Effector memory CD8-positive, alpha-beta T cell (primary cell): ENCODE measurements at places on chromosomes 11 and 22.

GRCh38 chr22:21026783-21027692 is 5.3 kb downstream of the SLC7A4 start:
- H3K27me3 ChIP-seq: peaks cover 32% of the 10 kb centered on the region
- peaks cover 16% of the 10 kb centered on the region for H3K4me1 ChIP-seq
- no peak overlapping the region for H3K27ac ChIP-seq
- H3K4me3 ChIP-seq: no peak overlapping the region
- peaks cover 2% of the 10 kb centered on the region for H3K36me3 ChIP-seq

DNA sequence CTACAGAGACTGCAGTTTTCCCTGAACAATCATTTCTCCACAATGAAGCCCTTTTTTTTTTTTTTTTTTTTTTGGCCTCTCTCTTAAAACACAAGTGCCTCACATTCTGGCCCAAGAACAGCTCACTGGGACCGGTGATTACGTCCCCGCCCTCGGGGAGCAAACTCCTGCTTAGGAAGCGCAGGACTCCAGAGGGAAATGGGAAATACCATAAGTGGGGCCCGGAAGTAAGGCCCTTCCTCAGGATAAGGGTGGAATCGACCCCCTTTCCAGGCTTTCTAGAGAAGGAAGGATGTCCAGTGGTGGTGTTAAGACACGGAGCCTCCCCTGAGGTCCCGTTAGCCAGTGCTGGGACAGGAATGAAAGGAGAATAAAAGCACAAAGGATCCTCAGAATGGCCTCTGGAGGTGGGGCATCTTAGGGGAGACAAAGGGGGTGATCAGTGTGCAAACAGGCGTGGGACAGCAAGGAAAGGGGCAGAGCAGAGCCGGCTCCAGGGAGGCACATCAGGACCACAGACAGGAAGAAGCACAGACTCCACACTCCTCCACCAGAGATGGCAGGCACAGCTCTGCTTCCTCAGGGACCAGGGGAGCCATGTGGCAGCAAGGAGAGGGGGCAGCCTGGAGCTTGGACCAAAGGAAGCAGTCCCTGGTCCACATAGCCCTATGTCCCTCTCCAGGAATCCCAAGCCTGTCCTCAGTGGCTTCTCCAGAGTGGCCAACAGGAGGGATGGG is 61.3 kb downstream of the CHST1 start:
- H3K27ac ChIP-seq: no peak overlapping the region
- no peak overlapping the region for H3K4me3 ChIP-seq
- peaks cover 1% of the 10 kb centered on the region for H3K4me1 ChIP-seq
- H3K27me3 ChIP-seq: peaks cover 61% of the 10 kb centered on the region
- no peaks in the 10 kb centered on the region for H3K36me3 ChIP-seq

DNA sequence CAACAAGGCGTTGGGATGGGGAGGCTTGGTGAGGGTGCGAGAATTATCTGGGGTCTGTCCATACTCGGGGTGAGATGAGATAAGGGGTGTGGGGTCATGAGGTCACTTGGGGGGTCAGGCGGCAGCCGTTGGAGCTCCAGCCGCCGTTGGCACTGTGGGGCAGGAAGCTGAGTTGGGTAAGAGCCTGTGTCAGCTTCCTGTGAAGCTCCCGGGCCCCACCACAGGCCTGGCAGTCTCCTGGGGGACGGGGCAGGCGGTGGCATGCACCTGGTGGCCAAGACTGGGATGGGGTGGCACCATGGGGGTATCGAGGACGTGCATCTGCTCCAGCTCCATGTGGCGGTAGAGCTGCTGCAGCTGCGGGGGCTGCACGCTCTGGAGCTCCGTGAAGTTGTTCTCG is 7.1 kb upstream of the MYBPC3 start:
- no peak overlapping the region for H3K27ac ChIP-seq
- no peak for DNase-seq
- H3K36me3 ChIP-seq: no peaks in the 10 kb centered on the region
- peaks cover 3% of the 10 kb centered on the region for H3K4me1 ChIP-seq

DNA sequence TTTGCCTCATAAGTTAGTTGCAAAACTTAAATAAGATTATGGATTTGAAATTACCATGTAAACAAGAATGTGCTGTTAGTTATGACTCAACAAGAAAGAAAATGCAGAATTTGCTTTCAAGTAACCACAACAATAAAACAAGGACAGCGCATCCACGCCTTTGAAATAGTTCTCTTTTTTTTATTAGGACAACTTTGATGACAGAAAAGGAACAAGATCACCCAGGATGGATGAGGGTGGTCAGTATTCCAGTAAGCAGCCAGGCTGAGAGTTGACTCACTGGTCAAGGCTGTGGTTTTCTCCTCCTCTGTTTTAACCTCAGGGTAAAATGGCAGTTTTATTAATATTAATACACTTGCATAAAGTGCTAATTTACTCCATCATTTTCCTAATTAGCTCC is 544.4 kb downstream of the OPCML start:
- DNase-seq: no peak
- no peaks in the 10 kb centered on the region for H3K36me3 ChIP-seq
- H3K27ac ChIP-seq: no peak overlapping the region
- H3K4me1 ChIP-seq: no peaks in the 10 kb centered on the region
- H3K4me3 ChIP-seq: no peak overlapping the region

DNA sequence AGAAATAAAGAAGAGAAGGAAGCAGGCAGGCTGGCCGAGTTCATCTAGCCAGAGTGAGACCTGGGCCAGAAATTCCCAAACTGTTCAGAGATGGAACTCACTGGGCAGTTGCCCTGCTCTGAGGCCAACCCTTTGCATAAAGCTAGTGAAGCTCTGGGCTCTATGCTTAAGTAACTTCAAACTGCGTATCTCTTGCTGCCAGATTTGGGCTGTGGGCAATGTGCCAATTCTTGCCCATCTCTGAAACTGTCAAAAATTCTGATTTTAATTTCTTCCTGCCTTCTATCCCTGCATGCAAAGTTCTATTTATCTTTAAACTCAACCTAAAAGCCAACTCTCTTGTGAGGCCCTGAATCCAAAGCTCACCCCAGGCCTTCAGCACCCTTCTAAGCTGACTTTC is 36.2 kb upstream of the HEPHL1 start:
- no peak for DNase-seq
- no peaks in the 10 kb centered on the region for H3K4me1 ChIP-seq
- H3K4me3 ChIP-seq: no peak overlapping the region
- H3K36me3 ChIP-seq: no peaks in the 10 kb centered on the region

GRCh38 chr11:7576726-7577290 is 63.0 kb downstream of the PPFIBP2 start:
- DNase-seq: no peak
- no peak overlapping the region for H3K27ac ChIP-seq
- H3K36me3 ChIP-seq: no peaks in the 10 kb centered on the region

DNA sequence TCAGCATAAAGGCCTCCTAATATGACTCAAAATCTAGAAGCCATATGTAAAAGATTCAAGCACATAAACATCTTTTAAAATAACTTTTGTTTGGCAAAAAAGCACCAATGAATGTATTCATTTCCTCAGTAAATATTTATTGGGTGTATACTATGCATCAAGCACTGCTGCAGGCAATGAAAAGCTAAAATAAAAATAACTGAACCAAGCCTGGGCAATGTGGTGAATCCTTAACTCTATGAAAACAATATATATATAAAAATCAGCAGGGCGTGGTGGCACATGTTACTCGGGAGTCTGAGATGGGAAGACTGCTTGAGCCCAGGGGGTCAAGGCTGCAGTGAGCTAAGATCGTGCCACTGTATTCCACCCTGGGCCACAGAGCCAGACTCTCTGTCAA is 27.8 kb downstream of the PIK3C2A start:
- H3K27me3 ChIP-seq: no peaks in the 10 kb centered on the region
- no peaks in the 10 kb centered on the region for H3K4me1 ChIP-seq
- no peak overlapping the region for H3K4me3 ChIP-seq
- no peak overlapping the region for H3K27ac ChIP-seq
- DNase-seq: no peak

GRCh38 chr11:132671851-132672370 is 860.4 kb downstream of the OPCML start:
- H3K36me3 ChIP-seq: no peaks in the 10 kb centered on the region
- DNase-seq: no peak
- no peak overlapping the region for H3K27ac ChIP-seq
- H3K4me1 ChIP-seq: no peaks in the 10 kb centered on the region

GRCh38 chr11:94297985-94298576 is 6.3 kb upstream of the IZUMO1R start:
- no peaks in the 10 kb centered on the region for H3K4me1 ChIP-seq
- H3K27me3 ChIP-seq: peaks cover 27% of the 10 kb centered on the region
- no peak overlapping the region for H3K4me3 ChIP-seq
- H3K36me3 ChIP-seq: no peaks in the 10 kb centered on the region
- DNase-seq: no peak

DNA sequence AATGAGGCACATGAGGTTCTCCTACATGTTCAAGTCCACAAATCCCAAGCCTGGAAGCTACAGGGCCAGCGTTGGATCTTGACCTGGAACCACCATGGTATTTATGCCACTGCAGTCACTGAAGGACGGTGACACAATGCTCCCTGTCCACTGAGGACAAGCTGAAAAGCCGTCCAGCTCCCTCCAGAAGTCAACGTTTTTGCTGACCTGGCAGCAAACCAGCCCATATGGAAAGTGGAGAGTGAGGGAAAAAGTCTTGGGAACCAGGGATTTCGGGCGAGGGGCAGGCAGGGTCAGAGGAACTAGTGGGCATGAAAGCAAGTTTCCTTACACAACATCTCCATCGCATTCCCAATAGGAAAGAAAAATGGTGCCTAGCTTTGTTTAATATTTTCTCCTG is 33.3 kb downstream of the OPCML start:
- no peak overlapping the region for H3K4me3 ChIP-seq
- no peak for DNase-seq
- H3K27ac ChIP-seq: no peak overlapping the region

DNA sequence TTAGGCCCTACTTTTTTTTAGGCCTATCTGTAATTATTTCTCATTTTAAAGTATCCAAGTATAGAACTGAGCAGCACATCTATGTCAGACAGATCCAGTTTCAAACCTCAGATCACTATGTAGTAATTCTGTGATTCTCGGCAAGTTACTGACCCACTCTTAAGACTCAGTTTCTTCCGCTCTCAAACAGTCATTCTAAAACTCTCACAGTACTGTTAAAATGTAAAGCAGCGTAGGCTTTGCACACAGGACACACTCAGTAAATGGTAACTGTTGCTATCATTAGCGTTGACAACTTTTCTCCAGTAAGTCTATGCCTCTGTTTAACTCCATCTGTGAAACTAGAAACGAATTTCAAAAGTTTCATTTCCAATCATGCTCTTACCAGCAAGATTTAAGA is 277.1 kb downstream of the TTC28 start:
- H3K27me3 ChIP-seq: peaks cover 12% of the 10 kb centered on the region
- no peak overlapping the region for H3K4me3 ChIP-seq
- DNase-seq: no peak
- H3K36me3 ChIP-seq: peaks cover 3% of the 10 kb centered on the region
